Naive thymus-derived CD4-positive, alpha-beta T cell (primary cell): ENCODE measurements at places on chromosomes 3 and 15. TPM values are rescaled to one million over a fixed set of nuclear protein-coding genes. Genes with fewer than 3 reads are reported as not detected.
A peak's percentile ranks its signal among the peaks of the same experiment; 100 is the strongest.

Gene CLEC3B
- total RNA-seq, result 0.45 TPM

Gene WDR53
- total RNA-seq, result 31.5 TPM

Gene PDZRN3
- not detected in 2 replicates for total RNA-seq

Gene CFAP91
- not detected for total RNA-seq

Gene BCL2A1
- 119 TPM for total RNA-seq

Gene DLL4
- not detected for total RNA-seq

Gene ATP13A5
- not detected for total RNA-seq

Gene SLITRK3
- not detected for total RNA-seq

- no peak for DNase-seq
- H3K4me1 ChIP-seq, result no peaks in the 10 kb centered on the region
- H3K36me3 ChIP-seq, result no peaks in the 10 kb centered on the region
Observed at GRCh38 chr15:76837474-76837873, 67.7 kb downstream of the SCAPER start.

- peak within 1 kb of the TSS; percentile 44 for H3K27ac ChIP-seq
- H3K36me3 ChIP-seq, result no peaks in the 10 kb centered on the region
- H3K27me3 ChIP-seq, result no peaks in the 10 kb centered on the region
Observed at GRCh38 chr3:191328962-191329653, at the start of gene CCDC50. Gene CCDC50 (plus strand): TSS chr3:191329394. CDS start chr3:191329675, 281 bp downstream.

DNA sequence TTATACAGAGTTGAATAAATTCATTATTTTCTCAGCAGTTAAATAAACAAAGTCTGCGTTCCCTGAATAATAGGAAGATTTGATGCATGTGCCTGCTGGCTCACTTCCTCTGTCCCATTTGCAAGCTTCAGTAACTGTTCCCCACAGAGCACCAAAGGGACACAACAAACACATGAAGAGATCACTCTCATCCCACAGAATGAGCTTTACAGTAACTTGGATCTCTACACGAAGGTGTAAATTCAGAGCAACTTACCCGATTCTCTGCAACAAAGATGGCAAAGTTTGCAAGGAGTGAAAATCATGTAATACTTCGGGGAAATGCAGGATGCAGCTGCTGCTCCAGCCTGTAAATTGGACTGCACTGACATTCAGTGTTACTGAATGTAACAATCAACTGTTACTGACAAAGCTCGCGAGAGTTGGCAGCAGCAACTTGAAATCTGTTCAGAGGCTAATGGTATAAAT, at the start of gene BCHE:
BCHE (minus strand) TSS at position 366 of the 468 bp plus-strand sequence. CDS start 6,390 bp downstream, outside the sequence.
- H3K27me3 ChIP-seq, result no peaks in the 10 kb centered on the region
- no peak for DNase-seq
- H3K36me3 ChIP-seq, result no peaks in the 10 kb centered on the region

GRCh38 chr3:140931016-140931454, 10.6 kb upstream of the SLC25A36 start:
- no peak overlapping the region for H3K4me3 ChIP-seq
- H3K36me3 ChIP-seq, result no peaks in the 10 kb centered on the region
- no peaks in the 10 kb centered on the region for H3K27me3 ChIP-seq
- no peaks in the 10 kb centered on the region for H3K4me1 ChIP-seq
- no peak overlapping the region for H3K27ac ChIP-seq

DNA sequence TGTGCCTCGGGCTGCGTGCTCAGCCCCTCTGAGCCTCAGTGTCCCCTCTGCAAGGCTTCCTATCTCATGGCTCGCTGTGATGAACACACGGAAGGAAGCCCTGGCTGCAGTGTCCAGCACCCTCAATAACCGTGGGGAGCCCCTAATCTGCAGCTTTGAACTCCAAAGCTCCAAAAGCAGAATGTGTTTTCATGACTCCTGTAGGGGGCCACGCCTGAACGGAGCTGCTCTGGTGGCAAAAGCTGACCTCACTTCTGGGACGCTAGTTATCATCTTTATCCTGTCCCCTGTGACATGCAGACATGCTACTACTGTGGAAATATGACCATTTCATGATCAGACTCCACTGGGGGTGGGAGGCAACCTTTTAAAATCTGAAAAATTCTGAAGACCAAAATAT, 98.8 kb downstream of the SEC22A start:
- no peak overlapping the region for H3K4me3 ChIP-seq
- H3K36me3 ChIP-seq, result no peaks in the 10 kb centered on the region
- no peak for DNase-seq
- H3K27ac ChIP-seq, result no peak overlapping the region

- no peaks in the 10 kb centered on the region for H3K27me3 ChIP-seq
- DNase-seq, result no peak
- H3K4me1 ChIP-seq, result no peaks in the 10 kb centered on the region
- H3K36me3 ChIP-seq, result no peaks in the 10 kb centered on the region
- H3K4me3 ChIP-seq, result no peak overlapping the region
Observed at GRCh38 chr15:75966073-75966472, 46.2 kb downstream of the NRG4 start.

GRCh38 chr3:177341736-177342419, 144.6 kb upstream of the TBL1XR1 start:
- no peak for DNase-seq
- H3K4me1 ChIP-seq, result peaks cover 23% of the 10 kb centered on the region
- H3K36me3 ChIP-seq, result no peaks in the 10 kb centered on the region
- no peak overlapping the region for H3K4me3 ChIP-seq

DNA sequence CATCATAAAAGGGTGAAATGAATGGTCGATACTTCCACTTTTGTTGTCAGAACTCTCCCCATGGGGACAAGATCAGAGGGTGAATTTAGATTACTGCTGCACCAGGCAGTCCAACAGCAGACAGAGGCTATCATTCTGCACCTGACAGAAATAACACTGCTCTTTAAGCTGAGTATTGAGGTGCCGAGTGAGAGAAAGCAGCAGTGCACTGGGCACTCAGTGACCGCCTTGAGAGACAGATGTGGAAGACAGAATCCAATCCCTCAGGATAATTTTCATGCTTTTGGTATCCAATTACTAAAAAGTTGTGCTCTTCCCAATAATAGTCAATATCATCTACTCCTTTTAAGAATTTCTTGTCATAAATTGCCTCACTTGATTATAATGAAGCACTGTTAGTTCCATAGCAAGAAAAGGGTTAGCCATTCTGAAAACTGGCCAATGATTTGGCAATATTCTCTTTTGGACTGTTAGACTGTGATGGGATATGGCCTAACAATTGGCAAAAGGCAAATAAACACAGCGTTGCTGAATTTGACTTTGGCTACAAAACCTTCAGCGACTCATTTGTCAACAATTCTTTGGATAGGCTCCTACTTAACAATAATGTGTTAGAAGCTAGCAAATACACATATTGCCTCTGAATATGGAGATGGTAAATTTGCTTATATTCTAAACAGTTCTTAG, 5.5 kb downstream of the FGF7 start:
- no peak overlapping the region for H3K4me3 ChIP-seq
- no peaks in the 10 kb centered on the region for H3K27me3 ChIP-seq
- no peak overlapping the region for H3K27ac ChIP-seq
- no peak for DNase-seq
- no peaks in the 10 kb centered on the region for H3K36me3 ChIP-seq

DNA sequence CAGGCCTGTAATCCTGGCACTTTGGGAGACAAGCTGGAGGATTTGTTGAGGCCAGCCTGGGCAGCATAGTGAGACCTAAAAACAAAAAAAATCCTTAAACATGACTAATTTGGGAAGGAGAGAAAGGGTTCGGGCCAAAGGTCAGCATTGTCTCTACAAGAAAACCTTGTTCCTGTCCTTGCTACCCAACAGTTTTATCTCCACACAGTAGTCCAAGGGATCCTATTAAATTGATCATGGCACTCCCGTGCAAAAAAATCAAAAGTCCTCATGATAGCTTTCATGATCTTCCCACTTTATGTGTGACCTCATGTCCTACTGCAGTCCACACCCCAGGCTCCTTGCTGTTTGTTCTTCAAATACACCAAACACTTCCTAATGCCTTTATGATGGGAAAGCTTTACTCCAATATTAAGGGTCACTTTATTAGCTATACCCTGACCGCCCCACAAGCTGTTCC, 4.2 kb downstream of the RPL15 start:
- no peaks in the 10 kb centered on the region for H3K27me3 ChIP-seq
- DNase-seq, result no peak
- H3K4me3 ChIP-seq, result no peak overlapping the region
- H3K27ac ChIP-seq, result no peak overlapping the region

DNA sequence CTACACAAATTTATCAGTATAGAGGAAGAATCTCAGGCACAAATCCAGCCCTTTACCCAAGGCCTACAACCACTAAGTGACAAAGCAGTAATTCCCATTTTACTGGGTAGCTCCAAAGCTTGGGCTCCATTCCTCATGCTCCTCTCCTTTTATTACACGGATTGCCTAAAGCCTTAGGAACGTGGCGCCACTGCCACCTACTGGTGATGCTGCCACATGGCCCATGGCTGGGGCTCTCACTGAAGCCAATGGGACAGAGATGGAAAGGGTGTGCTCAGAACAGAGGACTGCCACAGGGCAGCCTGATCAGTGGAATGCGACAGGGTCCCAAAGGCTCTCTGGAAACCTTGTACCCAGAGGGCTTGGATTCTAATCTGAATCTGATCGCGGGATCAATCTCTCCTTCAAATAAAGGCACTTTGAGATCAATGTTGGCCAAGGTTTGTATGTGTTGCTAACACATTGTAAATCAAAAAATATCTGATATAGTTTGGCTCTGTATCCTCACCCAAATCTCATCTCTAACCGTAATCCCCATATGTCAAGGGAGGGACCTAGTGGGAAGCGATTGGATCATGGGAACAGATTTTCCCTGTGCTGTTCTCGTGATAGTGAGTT, 33.5 kb upstream of the LYZL4 start:
- no peak overlapping the region for H3K27ac ChIP-seq
- H3K4me3 ChIP-seq, result no peak overlapping the region
- H3K36me3 ChIP-seq, result no peaks in the 10 kb centered on the region

DNA sequence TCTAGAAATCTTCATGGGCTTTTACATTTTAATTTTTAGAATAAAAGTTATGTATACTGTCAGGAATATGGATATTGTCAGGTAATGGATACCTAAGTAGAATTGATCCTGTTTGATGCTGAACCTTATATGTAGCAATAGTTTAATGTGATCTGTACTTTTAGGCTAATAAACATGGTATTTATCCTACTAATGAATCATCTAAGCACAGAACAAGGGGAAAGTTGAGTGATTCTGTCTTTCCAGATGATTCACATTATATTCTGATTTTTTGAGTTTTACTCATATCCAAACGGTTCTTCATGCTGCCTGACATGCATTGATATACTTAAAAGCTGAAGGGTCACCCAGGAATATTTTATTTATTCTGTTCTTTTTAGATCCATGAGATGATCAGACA, 34.5 kb downstream of the FANCI start:
- H3K36me3 ChIP-seq, result no peaks in the 10 kb centered on the region
- no peak overlapping the region for H3K27ac ChIP-seq
- H3K27me3 ChIP-seq, result no peaks in the 10 kb centered on the region
- no peak overlapping the region for H3K4me3 ChIP-seq
- H3K4me1 ChIP-seq, result no peaks in the 10 kb centered on the region

DNA sequence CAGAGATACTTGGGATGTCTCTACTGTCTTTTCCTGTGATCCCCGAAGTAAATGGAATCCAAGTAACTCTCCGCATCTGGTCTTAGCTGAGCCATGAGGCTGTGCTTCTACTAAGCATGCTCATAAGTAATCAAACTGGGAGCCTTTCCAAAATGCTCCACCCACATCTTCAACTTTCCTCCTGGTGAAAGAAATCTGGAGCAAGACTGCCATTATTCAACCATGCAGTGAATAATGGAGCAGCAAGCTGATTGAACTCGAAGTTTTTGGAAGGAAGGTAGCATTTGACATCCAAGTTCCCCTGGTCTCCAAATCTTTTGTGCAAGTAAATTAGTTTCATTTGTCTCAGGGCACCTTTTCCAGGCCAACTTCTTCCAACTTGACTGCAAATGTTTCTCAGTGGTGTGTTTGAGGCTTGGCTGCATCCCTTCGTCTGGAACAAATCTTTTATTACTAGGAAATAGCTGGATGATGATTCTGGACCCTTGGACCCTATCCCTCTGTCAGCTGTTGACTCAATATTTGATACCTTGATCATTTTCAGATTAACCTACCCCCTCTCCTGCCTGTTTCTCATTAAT, 19.4 kb downstream of the GXYLT2 start:
- no peaks in the 10 kb centered on the region for H3K27me3 ChIP-seq
- H3K36me3 ChIP-seq, result no peaks in the 10 kb centered on the region
- H3K4me3 ChIP-seq, result no peak overlapping the region
- no peaks in the 10 kb centered on the region for H3K4me1 ChIP-seq
- DNase-seq, result no peak

GRCh38 chr3:32757618-32758374, 60.0 kb upstream of the TRIM71 start:
- no peak overlapping the region for H3K4me3 ChIP-seq
- no peaks in the 10 kb centered on the region for H3K27me3 ChIP-seq
- no peak overlapping the region for H3K27ac ChIP-seq
- peaks cover 3% of the 10 kb centered on the region for H3K36me3 ChIP-seq
- no peak for DNase-seq
- H3K4me1 ChIP-seq, result no peaks in the 10 kb centered on the region

DNA sequence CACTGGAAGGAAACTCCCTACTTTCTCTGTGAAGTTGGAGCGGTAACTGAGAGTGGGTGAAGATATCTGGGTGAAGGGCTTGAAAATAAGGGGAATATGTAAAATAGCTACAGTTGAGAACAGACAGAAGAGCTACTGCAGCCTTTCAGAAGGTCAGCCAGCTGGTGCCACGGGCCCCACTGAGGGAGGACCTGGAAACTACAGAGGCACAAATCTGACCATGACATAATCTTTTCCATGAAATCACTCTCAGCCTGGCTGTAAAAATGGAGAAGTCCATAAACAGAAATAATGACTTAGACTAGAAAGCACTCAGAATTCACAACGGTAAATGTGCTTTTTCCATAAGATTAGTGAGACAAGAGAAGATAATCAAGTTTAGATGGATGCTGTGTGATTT, 46.4 kb downstream of the ST3GAL6 start:
- H3K4me1 ChIP-seq, result no peaks in the 10 kb centered on the region
- H3K27me3 ChIP-seq, result no peaks in the 10 kb centered on the region
- no peaks in the 10 kb centered on the region for H3K36me3 ChIP-seq
- DNase-seq, result no peak
- H3K27ac ChIP-seq, result no peak overlapping the region
- no peak overlapping the region for H3K4me3 ChIP-seq

GRCh38 chr3:124557433-124558232, 172.6 kb upstream of the UMPS start:
- no peaks in the 10 kb centered on the region for H3K36me3 ChIP-seq
- H3K27ac ChIP-seq, result no peak overlapping the region
- H3K4me3 ChIP-seq, result no peak overlapping the region
- no peaks in the 10 kb centered on the region for H3K27me3 ChIP-seq
- H3K4me1 ChIP-seq, result no peaks in the 10 kb centered on the region
- no peak for DNase-seq
